ENCODE measurements at places on chromosomes 1 and 21.
A peak's percentile ranks its signal among the peaks of the same experiment; 100 is the strongest.

DNA sequence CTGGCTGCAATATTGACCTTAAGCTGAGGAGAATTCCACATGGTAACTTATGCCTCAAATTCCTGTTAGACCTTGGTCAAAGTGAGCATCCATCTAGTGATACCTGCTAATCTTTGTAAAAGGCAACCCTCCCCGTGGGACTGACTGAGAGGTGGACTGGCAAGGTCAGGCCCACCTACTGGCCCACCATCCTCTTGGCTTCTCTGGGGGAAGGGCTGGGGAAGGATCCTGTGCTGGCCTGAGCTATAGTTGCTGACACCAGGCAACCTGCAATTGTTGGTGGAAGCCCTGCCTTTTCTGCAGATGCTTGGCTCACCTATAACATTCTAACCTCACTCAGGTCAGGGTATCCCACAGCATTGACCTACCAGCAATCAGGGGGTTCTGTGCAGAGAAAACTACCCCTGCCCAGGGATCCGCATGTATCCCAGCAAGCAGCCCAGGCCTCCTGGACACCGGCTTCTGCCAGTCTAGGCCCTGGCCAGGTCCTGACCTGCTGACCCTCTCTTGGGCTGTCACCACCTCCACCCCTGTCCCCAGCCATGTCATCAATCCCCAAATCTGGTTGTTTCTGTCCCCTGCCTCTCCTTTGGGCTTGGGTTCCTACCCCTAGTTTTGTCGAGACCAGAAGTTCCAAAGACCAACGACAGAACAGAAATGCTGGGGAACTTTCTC, 108.1 kb upstream of the EDN2 start:
- DNase-seq: no peak
- H3K4me1 ChIP-seq: no peaks in the 10 kb centered on the region
- no peak overlapping the region for H3K4me3 ChIP-seq
- no peaks in the 10 kb centered on the region for H3K36me3 ChIP-seq
- no peak overlapping the region for H3K27ac ChIP-seq

DNA sequence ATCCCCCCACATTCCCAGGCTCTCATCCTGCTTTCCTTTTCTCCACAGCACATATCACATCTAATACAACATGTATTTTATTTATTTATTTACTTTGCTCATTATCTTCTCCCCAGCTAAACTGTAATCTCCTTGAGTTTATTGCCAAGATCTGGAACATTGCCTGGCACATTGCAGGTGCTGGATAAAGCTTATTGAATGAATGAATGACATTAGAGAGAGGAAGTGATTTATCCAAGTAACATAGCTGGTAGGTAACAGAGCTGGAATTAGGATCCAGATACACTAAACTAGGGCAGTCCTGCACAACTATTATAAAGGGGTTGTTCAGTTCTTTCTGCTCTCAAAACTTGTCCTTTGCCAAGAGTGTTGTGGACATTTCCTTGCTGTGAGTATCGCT, 8.6 kb upstream of the PTAFR start:
- no peak overlapping the region for H3K4me3 ChIP-seq
- no peak for DNase-seq
- H3K4me1 ChIP-seq: peaks cover 13% of the 10 kb centered on the region
- H3K27me3 ChIP-seq: no peaks in the 10 kb centered on the region

GRCh38 chr1:161175771-161176453, 1.4 kb downstream of the B4GALT3 start:
- no peaks in the 10 kb centered on the region for H3K27me3 ChIP-seq
- H3K4me3 ChIP-seq: peak overlapping the region; percentile 100
- peaks cover 68% of the 10 kb centered on the region for H3K4me1 ChIP-seq
- no peak for DNase-seq
- peaks cover 12% of the 10 kb centered on the region for H3K36me3 ChIP-seq

DNA sequence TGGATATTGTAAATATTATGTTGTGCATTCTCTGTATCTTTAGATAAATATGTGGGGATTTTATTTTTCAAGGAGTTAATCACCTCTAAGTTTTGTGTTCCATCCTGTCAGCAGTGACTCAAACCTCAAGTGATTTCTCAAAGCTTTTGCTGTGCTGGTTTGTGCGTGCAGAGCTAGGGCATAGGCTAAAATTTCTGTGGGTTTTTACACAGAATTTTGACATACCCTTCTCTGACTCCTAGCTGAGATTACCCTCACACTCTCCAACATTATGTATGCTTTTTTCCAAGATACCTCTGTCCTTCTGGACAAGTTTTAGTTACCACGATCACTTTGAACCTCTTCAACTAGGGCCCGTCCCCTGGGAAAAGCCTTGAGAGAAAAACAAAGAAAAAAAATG, 384.9 kb downstream of the NCAM2 start:
- no peak overlapping the region for H3K27ac ChIP-seq
- H3K4me1 ChIP-seq: no peaks in the 10 kb centered on the region
- DNase-seq: no peak
- no peaks in the 10 kb centered on the region for H3K27me3 ChIP-seq

DNA sequence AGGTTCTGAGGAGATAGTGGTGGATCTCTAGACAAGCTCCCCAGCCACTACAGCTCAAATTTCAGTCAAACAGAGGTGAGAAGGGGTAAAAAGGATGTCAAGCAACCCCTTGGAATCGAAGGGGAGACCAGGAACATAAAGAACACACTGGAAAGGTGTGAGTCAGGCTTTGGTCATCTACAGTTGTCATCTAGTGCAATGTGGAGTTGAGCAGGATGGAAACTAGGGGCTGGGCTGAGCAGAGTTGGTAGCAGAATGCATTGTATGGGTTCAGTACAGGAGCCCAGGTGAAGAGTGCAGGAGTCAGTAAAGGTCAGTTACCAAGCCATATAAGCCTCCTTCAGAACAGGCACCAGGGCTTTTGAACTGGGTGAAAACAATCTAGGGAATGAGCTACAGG, 52.7 kb upstream of the VAV3 start:
- H3K4me1 ChIP-seq: peaks cover 9% of the 10 kb centered on the region
- no peak for DNase-seq
- H3K4me3 ChIP-seq: no peak overlapping the region
- H3K27me3 ChIP-seq: no peaks in the 10 kb centered on the region
- H3K36me3 ChIP-seq: peaks cover 4% of the 10 kb centered on the region

Measured in immature natural killer cell (primary cell).